ENCODE measurements at places on chromosomes 4 and X.

DNA sequence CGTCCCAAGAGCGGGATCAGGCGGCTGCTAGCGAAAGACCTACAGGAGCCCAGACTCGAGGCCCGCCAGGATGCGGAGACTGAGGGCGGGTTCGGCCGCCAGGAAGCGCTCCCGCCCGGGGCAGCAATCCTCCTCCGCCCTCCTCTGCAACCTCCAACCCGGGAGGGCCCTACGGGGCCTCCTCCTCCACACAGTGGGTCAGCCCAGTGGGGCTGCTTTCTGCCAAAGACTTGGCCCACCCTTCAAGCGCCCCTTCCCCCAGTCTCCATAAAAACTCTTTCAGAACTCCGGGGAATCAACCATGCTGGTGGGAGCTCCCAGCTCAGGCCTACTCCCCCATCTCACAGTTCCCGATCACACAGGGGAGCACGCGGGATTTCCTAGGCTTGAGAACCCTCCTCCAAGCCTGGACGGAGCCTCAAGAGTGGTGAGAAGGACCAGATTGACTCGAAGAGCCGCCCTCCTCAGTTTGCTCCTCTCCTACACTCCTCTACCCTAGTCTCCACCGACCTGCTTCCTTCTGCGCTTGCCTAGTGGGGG is 77.5 kb downstream of the RLIM start:
- peak; percentile 28 for DNase-seq

- DNase-seq, result no peak
Observed at GRCh38 chrX:110321670-110322069, 3.8 kb upstream of the AMMECR1 start.

GRCh38 chrX:134294548-134294947 is 57.6 kb downstream of the CCDC160 start:
- DNase-seq, result no peak

DNA sequence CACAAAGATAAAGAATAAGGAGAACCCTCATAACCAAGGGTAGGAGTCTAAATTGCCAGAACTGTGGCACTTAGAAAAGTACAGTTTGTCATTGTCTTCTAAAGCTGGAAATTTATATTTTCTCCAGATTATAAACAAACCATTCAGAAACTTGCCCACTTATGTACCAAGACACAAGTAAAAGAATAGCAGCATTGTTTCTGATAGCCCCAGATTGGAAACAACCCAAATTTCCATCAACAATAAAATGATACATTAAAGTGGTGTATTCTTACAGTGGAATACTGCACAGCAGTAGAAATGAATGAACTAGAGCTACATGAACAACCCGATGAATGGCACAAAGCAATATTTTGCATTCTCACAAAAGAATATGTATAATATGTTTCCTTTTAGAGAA is 63.1 kb upstream of the PDHA1 start:
- no peak for DNase-seq

DNA sequence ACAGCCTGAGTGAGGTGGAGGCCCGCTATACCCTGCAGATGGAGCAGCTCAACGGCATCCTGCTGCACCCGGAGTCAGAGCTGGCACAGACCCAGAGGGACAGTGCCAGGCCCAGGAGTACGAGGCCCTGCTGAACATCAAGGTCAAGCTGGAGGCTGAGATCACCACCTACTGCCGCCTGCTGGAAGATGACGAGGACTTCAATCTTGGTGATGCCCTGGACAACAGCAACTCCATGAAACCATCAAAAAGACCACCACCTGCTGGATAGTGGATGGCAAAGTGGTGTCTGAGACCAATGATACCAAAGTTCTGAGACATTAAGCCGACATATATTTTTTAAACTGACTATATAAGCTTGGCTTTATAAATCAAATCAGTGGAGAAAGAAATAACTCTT is 73.3 kb upstream of the HHIP start:
- DNase-seq, result peak; percentile 0

DNA sequence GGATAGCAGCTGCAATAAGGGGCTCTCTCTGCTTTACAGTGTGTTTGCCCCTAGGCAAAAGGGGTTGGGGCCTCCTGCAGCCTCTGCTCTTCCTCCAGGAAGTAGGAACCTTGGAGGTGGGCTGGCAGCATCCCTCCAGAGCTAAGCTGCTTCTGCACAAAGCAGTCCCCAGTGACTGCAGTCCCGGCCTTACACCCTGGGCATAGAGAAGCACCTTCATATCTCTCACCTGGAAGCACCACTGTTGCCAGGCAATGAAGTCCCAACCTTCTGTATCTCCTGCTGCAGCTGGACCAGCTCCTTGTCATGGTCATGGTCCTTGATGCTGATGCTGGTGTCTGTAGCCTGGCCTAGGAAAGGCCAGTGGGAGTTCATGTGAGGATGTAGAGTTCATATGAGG is 171.1 kb upstream of the TET2 start:
- no peak for DNase-seq

DNA sequence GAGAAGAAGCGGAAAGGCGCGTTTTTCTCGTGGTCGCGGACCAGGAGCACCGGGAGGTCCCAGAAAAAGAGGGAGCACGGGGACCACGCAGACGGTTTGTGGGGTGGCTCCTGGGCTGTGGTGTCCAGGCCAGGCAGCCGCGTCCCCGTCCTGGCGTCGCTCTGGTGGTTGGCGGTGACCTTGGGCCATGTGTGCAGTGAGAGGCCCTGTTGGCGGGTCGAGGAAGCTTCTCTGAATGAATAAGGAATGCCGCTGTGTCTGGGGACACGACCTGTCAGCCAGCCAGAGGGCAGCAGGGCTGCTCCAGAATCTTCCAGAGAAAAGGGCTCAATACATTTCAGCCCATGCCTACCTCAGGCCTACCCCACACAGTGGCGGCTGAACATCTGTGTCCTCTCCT is 24.3 kb upstream of the HGFAC start:
- no peak for DNase-seq

GRCh38 chr4:114087596-114088230 is 108.3 kb upstream of the ARSJ start:
- DNase-seq, result no peak

- DNase-seq, result no peak
Observed at GRCh38 chr4:67201334-67201733, 344.0 kb downstream of the CENPC start.

- no peak for DNase-seq
Observed at GRCh38 chr4:188218392-188218791, 79.2 kb downstream of the TRIML1 start.

- peak; percentile 8 for DNase-seq
Observed at GRCh38 chrX:34638116-34638515, 19.0 kb downstream of the TMEM47 start.

GRCh38 chrX:71541210-71542022 is 8.5 kb downstream of the OGT start:
- DNase-seq, result no peak

GRCh38 chrX:53039236-53039635 is 9.4 kb upstream of the GPR173 start:
- no peak for DNase-seq

DNA sequence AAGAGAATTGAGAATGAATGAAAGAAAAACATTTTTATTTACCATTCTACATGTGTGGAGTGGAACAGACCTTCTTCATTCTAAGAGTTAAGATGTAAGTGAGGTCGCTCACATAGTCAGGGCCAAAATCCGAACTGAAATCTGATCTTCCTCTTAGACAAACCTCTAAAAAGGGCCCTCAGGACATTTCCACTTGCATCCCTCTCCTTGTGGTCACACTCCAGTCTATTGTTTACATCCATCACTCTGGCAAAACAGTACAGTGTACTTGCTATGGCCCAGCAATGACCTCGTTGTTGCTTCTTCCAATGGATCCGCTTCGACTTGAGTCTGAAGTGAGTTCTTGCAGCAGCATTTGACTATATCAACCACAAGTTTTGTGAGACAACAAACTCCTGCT is 54.2 kb downstream of the MOSPD2 start:
- no peak for DNase-seq

- DNase-seq, result no peak
Observed at GRCh38 chr4:4410271-4410670, 23.4 kb downstream of the NSG1 start.

- DNase-seq, result no peak
Observed at GRCh38 chrX:84248226-84248625, 60.2 kb upstream of the RPS6KA6 start.

DNA sequence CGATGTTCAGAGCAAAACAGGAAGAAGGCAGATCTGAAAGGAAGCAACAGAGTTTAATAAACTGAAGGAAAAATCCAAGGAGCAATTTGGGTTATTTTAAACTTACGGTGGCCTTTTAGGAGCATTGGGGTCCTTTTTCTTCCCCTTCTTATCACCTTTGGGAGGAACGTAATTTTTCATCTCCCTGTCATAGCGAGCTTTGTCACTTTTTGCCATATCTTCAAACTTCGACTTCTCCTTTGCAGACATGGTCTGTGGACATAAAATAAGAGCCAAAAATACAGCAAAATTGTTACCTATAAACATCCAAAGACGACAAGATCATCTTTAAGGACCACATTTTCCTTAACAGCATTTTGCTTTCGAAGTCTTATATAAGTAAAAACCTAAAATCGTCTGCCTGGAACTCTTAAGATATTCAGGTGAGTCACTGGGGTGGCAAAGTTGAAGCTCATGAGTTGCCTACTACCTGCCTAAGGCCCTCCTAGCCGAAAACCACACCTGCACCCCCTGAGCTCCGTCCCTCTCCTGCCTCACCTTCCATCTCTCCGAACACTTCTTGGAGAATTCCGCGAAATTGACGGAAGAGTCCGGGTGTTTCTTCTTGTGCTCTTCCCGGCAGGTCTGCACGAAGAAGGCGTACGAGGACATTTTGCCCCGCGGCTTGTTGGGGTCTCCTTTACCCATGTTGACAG is 1.0 kb downstream of the HMGB2 start:
- DNase-seq, result peak; percentile 52

- no peak for DNase-seq
Observed at GRCh38 chr4:168643111-168643795, 146.4 kb downstream of the PALLD start.

DNA sequence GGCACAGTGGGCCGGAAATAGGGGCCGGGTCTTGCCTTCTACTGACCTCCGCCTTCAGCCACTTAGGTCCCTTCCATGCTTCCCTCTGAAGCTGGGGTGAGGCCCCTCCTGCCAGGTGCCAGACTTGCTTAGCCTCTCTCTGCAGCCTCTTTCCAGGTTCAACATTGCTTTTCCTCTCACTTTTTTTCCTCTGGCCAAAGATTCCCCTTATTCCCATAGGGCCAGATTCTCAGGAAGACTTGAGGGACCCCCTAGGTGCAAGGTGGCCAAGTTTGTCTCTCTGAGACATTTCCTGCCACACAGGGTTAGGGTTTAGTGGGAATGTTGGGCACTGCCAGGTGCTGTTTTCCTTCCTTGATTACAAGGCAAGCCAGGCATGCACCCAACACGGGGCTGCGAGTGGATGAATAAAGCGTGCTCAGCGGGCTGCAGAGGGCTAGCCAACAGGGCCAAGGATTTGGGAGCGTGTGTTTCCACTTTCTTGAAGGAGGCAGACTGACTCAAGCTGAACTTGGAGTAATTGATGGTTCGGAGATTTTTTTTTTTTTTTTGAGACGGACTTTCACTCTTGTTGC is 7.6 kb upstream of the GJB1 start:
- DNase-seq, result peak; percentile 28

DNA sequence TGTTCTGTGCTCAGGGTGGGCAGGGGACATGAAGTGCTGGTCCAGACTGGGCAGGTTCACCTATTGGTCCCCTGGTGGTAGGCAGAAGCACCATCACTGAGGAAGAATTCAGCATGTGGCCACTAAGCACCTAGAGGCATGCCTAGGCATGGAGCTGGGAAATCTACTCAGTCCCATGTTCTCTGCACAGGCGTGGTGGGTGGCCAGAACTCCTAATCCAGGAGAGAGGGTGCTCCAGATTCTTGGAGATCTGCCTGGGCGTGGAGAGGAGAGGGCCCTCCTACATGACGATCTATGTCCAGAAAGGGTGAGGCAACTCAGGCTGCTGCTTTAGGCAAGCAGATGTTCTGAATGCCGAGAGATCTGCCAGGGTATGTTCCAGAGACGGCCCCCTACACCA is 44.6 kb upstream of the MAGEC2 start:
- no peak for DNase-seq

DNA sequence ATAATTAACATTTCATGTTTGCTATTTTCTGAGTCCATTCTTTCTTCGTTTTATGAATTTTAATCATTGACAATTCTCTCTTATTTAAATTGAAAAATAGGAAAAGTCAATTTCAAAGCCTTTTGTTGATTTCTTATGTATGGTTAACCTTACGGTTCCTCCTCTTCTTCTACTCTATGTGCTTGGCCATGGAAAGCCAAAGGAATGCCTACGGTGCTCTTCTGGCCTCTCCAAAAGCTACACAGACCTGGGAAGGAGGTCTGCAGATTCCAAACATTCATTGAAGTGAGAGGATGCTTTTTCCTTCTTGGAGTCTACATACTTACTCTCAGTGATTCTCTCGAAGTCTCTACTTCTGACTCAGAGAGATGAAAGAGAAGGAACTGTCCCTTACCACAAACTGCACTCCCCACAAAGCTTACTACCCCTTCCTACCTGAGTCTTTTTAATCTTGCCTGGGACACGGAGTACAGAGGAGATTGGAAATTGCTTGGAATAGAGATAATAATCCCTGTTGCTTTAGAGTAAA is 863.1 kb upstream of the FTHL17 start:
- no peak for DNase-seq

- no peak for DNase-seq
Observed at GRCh38 chrX:10755439-10756334, 135.3 kb upstream of the MID1 start.

- no peak for DNase-seq
Observed at GRCh38 chr4:52716364-52717151, 34.7 kb downstream of the ERVMER34-1 start.

- no peak for DNase-seq
Observed at GRCh38 chrX:55867181-55867651, 149.7 kb downstream of the RRAGB start.

DNA sequence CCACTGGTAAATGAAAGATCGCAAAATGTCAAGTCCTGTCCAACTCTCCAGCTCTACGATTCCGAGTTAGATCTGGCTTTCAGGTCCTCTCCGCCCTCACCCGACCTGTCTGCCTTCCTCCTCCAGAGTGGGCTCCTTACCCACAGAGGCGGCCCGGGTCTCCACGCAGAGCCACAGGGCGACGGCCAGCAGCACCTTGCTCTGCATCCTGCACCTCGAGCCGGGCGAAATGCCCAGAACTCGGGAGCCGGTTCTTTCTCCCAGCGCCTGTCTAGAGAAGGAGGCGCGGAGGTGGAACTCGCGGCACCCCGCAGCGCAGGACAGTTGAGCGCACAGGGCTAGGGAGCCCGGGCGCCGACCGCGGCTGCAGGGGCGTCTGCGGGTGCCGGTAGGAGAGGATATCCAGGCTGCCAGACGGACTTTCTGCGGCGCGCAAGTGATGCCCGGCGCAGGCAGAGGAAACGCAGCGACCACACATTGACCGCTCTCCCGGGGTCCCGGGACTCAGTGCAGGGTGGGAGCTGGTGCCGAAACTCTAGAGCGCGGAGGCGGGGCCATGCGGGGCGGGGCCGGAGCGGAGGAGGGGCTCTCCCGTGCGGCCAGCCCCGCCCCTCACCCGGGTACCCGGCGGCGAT is at the start of gene KDR:
Gene KDR, minus strand, starts transcription at position 509 of the 635 bp plus-strand sequence. Its CDS starts 302 bp downstream, at position 207.
- peak; percentile 8 for DNase-seq

- no peak for DNase-seq
Observed at GRCh38 chrX:112910418-112910817, 69.8 kb upstream of the AMOT start.

- DNase-seq, result no peak
Observed at GRCh38 chr4:108889696-108890483, 127.0 kb upstream of the ETNPPL start.

Data from NCI-H146 (cell line).